ENCODE measurements at places on chromosomes 1 and 21.

DNA sequence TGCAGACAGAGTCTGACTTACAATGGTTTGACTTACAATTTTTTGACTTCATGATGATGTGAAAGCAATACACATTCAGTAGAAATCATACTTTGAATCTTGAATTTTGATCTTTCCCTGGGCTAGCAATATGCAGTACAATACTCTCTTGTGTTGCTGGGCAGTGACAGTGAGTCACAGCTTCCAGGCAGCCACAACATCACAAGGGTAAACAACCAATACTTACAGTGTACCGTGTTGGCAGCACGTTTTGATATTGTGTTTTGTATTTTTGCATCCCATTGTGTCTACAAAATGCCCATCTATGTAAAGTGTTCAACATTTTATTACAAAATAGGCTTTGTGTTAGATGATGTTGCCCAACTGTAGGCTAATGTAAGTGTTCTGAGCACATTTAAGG lies 150.9 kb downstream of the NTMT2 start:
- no peak for DNase-seq

GRCh38 chr1:112332176-112333150 lies 63.6 kb upstream of the CTTNBP2NL start:
- DNase-seq: no peak

- no peak for DNase-seq
Measured at GRCh38 chr1:163655565-163655964, 333.8 kb downstream of the NUF2 start.

DNA sequence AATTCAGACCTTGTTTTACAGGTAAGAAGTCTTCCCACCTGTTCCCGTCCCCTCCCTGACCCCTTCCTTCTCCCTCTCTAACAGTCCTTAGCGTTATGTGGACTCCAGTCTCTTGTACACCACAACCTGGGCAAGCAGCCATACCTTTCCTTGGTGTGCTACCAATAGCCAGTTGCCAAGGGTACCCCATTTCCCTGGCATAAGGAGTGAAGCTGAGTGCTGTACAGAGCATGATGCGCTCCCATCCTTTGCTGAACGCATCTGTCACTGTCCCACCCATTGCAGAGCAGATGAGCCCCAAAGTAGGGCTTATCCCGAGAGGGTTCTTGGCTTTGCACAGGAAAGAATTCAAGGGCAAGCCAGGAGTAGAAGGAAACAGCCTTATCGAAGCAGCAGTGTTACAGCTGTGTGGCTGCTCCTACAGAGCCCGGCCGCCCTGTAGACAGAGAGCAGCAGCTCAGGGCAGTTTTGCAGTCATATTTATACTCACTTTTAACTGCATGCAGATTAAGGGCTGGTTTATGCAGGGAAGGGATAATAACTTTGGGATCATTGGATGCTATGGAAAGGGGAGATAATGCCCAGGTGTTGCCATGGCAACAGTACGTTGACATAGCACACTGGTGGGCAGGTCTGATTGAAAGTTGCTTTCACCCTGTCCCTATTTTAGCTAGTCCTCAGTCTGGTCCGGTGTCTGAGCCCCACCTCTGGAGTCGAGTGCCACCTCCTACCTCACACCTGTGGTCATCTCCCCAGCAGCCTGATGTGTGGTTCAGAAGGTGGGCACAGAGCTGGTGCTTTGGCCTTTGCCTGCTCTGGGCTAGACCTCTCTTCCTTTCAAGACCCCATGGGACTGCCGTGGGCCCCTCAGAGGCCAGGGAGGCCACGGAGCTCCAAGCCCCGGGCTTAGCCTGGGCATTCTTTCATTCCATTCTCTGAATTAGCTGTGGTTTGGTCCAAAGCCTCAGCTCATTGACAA lies 5.1 kb downstream of the FHAD1 start:
- no peak for DNase-seq

- DNase-seq: no peak
Measured at GRCh38 chr1:179079113-179079761, 2.6 kb upstream of the TOR3A start.

- DNase-seq: no peak
Measured at GRCh38 chr1:151871284-151872030, 17.9 kb upstream of the THEM5 start.

DNA sequence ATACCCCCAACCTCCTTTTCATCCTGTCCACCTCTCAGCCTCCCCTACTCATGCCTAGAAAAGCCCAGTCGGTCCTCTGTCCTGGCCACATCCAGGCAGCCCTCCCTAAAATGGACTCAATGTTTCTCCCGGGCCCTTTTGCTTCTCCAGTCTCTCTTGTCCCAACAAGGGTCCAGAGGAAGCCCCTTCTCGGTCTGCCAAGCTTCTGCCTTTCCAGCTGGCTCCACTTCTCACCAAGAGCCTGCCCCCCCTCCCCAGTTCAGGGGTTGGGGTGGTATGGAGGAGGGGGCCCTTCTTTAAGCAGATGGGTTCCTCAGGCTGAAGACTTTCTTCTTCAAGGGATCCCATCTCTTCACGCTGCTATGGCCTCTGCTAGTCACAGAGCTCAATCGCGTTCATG lies 23.9 kb downstream of the RAB7B start:
- DNase-seq: no peak

GRCh38 chr1:239914751-239915231 lies 176.9 kb upstream of the FMN2 start:
- DNase-seq: no peak

- DNase-seq: no peak
Measured at GRCh38 chr1:16250524-16251251, 13.7 kb upstream of the CPLANE2 start.

DNA sequence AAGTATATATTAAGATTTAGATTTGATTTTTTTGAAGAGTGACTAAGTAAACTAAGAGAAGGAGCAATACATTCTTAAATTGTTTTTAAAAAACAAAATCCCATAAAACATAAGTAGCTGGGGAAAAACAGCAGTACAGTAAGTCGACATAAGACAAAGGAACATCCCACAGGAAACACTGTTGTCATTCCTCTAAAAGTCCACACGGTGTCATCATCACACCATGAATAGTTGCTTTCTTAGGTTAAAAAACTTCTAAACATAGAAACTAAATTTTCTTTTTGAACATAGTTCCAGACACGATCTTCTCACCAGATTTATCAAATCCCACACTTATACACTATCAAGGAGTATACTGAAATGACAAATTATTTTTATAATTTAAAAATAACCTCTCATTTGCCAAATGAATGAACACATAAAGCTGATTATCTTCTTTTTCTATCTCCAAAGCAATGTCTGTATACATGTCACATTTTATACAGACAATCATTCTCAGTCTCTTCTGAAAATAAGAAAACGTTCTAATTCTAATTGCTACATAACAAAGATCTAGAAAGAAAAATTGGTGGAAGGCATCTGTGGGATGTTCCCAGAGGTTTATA lies 15.8 kb downstream of the ODF2L start:
- no peak for DNase-seq

DNA sequence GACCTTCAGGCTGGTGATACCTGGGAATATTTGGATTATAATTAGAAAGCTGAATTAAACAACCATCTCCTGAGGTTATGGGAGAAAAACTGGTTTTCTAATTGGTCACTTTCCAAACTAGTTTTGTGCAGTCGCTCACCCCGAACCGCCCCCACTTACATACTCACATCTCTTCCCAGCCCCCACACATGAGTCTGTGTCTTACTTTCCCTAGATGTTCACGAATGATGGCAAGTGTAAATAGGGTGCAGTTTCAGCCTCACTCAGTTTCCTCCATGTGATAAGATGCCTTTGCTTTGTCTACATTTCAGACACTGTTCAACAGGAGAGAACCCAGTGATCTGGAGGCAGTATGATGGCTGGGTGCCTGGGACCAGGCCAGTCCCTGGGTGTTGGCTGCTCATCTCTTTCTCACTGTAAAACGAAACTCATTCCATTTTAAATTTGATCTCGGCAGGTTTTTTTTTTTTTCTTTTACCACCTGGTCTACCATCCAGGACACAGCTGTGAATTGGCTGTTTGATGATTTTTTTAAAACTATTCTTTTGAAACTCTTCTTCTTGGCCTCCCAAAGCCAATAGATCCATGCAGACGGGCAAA lies 164.3 kb upstream of the RAB4A start:
- DNase-seq: no peak

DNA sequence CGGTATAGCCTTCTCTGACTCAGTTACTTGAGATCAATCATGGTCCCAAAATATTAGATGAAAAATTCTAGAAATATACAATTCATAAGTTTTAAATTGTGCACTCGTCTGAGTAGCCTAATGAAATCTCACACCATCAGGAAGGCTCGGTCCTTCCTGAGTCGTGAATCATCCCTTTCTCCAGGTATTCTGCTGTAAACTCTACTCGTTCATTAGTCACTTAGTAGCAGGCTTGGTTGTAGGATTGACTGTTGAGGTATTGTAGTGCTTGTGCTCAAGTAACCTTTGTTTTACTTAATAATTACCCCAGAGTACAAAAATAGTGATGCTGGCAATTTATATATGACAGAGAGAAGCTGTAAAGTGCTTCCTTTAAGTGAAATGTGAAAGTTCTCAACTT lies 238.7 kb downstream of the OLFM3 start:
- no peak for DNase-seq

DNA sequence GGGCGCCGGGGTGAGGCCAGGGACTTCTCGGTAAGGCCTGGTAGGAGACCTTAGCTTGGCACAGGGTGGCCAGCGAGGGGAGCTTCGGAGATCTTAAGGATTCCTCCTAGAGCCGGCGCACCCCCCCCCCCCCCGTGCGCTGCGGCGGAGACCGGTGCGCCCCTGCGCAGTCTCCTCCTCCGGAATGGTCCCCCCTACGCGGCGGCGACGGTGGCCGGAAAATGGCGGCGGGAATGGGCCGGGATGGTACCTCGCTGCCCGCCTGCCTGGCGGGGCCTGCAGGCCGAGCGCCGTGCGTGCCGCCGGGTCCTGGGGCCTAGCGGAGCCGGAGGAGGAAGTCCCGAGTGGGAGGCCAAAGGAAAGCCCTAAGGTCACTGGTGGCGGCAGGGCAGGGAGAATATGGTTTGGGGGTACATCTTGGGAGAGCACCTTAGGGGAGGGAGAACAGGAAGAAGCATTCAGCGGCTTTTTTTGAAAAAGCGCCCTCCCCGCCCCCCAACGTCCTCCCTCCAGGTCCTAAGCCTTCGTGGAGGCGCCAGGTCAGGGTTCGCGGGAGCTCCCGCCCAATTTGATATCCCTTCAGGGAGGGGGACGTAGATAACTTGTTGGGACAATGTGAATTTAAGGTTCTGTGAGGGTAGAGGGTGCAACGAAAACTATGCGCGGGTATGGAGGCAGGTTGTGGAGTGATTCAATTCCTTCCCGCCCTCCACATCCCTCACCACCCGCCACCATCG lies 429 bp downstream of the SRRM1 start:
- DNase-seq: no peak

Measured in activated B cell treated with CpG ODN at 0.5 μM for 24 hours (primary cell).